Fibroblast of skin of right quadriceps (primary cell): ENCODE measurements at places on chromosomes 1 and 21.

DNA sequence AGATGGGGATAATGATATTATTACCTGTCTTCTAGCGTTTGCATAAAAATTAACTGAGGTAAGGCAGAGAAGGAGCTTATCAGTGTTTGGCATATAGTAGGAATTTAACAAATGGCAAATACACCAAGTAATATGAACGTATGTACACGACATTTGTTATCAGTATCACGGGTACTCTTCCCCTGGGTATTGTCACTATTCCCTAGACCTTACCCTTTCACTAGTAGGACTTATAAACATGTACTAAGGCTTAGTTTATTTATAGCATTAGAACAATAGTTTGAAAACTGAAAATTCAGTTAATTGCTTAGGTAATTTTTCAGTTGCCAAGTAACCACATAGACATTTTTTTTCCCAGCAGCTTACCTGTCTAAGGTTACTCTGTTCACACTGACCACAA lies 187.0 kb downstream of the KCTD3 start:
- no peak for DNase-seq

DNA sequence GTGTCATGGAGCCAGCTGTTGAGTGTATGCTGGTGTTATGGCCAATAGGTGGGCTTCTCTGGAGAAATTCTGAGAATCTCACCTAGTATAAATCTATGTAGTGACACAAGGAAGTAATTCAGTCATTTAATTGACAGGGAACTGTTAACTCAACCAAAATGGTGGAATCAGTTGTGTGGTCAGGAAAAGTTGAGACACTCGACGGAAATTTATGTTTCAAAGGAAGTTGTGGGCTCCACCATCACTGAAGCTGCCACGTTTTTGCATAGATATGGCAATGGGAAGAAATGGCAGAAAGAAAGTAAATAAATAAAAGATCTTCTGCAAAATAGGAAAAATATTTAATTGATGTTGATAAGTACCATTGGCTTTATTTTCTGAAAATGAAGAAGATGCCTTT lies 84.5 kb downstream of the ATP6V1G3 start:
- no peak for DNase-seq

DNA sequence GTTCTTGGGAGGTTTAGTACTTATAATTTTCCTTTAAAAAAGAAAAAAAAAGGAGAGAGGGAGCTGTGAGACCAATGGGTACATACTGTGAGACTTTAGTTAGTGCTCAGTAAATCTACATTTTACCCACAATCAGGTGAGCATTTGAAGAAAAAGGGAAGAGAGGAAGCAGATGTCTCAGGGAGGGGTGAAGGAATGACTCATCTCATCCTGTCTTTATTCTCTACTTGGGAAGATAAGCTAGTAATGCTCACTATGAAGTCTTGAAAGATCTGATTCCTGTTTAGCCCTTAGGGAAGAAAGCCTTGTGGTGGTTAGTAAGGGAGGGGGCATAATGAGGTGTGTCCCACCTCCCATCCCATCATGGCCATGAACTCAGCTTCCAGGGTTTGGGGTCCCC lies 112.6 kb downstream of the PLD5 start:
- no peak for DNase-seq

DNA sequence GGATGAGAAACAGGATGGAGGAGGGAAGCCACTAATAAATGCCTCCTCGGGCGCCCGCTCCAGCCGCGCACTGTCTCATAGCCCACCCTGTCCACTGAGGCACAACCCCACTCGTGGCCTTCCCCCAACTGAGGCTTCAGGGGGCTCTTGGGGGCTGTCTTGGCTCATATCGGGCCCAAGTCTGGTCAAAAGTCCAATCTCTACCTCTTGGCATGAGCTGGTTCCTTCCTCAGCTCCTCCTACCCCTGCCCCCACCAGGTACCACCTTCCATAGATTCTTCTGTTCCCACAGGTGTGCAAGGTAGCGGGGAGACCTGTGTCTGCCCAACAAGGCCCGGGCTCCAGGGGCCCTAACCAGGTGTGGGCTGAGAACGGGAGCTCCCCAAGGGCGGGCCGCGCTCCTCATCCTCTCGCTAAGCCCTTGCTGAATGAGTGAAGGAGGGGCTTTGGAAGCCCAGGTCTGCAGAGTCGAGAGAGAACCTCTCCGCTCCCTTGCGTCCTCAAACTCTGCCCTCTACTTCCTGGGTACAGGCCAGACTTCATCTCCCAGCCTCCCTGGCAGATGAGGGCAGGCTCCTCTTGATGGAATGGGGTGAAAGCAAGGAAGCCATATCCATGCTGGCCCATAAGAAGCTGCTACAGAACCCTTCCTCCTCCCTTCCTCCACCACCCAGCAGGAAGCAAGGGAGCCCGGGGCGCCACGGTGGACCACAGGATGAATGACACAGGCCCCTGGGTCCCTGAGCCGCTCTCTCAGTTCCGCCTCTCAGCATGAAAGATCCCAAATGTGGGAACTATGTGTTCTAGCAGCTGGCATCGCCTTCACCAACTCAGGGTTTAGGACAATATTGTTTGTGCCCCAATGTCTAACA lies 74.7 kb downstream of the PSMG1 start:
- no peak for DNase-seq

DNA sequence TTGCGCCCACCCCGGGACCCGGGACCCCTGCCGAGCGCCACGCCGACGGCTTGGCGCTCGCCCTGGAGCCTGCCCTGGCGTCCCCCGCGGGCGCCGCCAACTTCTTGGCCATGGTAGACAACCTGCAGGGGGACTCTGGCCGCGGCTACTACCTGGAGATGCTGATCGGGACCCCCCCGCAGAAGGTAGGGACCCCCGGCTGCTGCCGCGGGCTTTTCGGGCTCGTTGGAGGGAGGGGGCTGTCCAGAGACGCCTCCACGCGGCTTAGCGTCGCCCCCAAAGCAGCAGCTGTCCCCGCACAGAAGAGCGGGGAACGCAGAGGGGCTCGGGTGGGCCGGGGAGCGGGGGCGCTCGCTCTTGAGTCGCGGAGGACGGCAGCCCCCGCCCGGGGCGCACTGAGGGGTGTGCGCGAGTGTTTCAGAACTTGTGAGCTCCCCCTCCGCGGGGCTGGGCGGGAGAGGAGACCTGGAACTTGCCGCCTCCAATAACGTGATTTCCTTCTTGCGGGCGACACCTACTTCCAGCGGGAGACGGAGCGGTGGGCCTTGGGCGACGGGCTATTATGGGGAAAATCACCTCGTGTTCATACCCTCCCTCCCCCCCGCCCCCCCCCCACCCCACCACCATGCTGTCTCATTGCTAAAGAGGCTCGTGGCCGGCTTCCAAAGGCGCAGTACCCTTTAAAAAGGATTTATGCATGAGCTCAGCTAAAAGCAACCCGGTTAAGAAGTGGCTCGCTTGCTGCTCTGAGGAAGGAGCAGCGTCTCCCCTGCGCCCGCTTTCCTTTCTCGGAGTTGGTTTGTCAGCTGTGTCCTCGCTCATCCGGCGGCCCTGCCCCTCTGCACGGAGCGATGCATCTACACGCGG lies 664 bp downstream of the BACE2 start:
- DNase-seq = peak; percentile 67

DNA sequence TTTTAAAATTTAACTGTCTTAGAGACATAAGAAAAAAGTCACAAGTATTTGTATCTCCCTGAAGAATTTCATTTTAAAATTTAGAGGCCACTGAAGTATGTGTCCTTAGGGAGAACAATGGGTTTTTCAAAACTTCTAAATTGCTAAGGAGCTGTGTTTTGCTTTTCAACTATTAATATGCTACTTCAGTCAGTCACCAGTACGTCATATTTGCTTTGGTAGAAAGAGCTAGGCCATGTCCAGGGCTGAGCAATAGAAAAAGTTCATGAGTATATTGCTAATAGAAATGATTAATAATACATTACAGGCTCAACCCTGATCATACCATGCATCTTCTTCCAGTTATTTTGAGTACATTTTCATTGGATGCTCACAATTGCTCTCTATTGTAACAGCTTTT lies 1.7 kb upstream of the SGIP1 start:
- no peak for DNase-seq

DNA sequence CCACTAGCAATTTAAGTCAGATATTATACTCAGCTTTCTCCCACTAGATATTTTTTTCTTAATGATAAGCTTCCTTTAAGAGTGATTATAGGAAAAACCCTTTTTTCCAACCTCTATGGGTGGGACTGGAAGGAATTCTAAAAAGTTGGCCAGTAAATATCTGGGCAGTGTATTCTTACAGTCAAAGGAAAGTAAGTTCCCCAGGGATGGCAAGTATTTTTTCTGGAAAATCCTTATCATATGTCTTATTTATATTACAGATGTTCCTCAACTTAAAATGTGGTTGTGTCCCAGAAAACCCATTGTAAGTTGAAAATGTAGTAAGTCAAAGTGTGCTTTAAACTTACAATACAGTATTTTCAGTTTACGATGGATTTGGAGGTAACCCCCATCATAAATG lies 29.2 kb downstream of the CMPK1 start:
- DNase-seq = no peak

DNA sequence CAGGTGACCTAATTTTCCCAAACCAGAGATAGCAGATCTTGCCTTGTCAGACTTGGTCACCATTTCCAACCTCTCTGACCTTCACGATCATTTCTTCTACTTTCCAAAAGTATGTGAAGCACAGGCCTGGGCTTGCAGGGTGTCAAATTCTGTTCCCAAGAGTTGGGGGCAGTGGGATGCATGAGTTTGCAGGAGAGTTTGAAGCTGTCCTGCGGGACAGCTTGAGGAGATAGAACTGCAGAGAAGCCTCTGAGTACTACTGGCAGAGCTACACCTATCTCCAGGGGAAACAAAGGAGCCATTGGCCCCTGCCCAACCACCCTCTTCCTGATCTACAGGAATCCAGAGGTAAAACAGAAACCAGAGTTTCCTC lies 11.3 kb downstream of the TXNIP start:
- no peak for DNase-seq

DNA sequence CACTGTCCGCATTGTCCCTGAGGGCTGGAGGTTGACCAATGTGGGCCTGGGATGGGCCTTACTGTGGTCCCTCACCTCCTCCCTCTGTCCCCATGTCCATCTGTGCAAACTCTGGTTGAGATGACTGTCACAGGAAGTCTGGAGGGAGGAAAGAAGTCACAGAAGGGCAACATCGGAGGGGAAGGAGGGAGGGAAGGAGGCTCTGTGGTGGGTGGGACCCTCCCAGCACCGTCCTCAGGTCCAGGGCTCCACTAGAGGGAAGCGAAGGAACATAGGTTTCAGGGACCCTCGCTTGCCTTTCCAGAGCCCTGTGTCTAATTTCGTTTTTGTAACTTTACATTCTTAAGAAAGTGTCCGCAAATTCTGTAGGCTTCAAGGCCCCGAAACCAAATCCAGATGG lies 111.3 kb upstream of the SLC44A3 start:
- peak; percentile 25 for DNase-seq

- DNase-seq = no peak
Measured at GRCh38 chr1:217048104-217048707, 325.0 kb upstream of the ESRRG start.

DNA sequence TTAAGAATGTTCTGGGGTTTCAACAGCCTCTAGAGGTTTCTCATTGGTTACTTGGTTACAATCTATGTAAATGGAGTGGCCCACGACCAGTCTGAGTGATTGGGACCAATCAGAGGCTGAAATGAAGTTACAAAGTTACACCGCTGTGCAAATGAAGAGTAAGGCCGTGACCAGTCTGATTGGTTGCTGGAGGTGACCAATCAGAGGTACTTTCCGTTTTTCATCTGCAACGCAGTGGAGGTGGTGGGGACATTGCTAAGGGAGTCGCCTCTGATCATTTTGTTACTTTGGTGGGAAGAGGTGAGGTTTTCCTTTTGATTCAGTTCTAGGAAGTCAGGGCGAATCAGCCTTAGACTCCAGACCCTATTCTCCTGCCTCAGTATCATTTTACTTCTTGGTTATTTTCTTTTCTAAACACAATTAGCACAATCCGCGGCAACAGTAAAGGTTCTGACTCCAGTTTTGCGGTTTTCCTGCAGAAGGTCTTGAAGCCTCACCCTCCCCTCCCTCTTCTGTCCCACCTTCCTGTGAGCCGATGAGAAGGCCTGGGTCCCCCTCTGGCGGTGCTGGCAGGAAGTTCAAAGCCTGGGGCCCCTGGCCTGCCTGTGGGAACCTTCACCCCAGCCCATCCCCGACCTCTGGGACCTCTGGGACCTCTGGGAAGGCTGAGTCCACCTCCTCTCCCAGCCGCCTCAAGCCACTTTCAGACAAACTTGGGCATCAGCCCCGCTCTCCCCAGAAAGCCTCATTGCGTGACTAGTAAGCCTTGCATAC lies 38.7 kb upstream of the TTC34 start:
- DNase-seq = no peak

- no peak for DNase-seq
Measured at GRCh38 chr1:80846966-80847365, 953.8 kb upstream of the ADGRL2 start.

- peak; percentile 98 for DNase-seq
Measured at GRCh38 chr1:159881622-159882526, 18.1 kb downstream of the CFAP45 start.

- no peak for DNase-seq
Measured at GRCh38 chr1:108780937-108781574, 34.6 kb downstream of the STXBP3 start.

DNA sequence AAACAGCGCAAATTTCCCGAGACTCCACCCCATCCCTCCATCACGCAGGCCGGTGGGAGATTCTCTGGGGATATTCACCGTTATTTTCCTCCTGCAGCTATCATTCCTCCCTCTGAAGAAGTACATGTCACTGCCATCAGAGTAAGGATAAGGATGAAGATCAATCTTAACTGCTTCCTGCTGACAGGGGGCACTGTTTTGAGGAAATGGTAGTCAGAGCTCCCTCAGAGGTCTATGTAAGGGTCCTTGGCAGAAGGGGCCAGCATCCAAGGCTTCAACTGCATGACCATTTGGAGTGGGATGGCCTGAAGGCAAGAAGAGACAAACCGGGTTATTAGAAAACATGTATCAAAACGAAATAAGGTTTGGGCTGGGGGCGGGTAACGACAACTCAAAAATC lies 111.5 kb downstream of the KCNK1 start:
- no peak for DNase-seq

- no peak for DNase-seq
Measured at GRCh38 chr21:39538453-39539042, 74.2 kb upstream of the B3GALT5 start.

DNA sequence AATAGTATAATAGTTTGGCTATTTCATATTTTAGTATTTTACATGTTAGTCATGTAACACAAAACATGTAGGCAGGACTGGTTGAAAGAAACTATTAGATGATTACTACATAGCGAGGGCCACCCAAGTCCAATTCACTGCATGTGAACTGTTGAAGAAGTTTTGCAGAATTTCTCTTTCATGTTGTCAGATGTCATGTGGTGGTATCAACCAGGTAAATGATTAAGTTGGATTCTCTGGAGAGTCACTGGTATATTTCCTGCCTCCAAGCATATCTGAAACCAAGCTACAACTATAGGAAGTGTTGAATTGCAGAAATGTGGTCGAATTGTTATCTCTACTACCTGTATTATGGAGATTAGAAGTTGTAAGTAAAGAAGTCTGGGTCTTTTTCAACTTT lies 137.8 kb upstream of the DPYD start:
- no peak for DNase-seq

GRCh38 chr1:178434899-178435435 lies 61.8 kb downstream of the CLEC20A start:
- no peak for DNase-seq

- DNase-seq = no peak
Measured at GRCh38 chr1:10185759-10186158, 24.6 kb upstream of the KIF1B start.
